ENCODE measurements at places on chromosomes 12 and 14.

- DNase-seq, result no peak
These were observed 17.6 kb upstream of the EPS8 start for GRCh38 chr12:15806826-15807225.

GRCh38 chr14:56482310-56482911 lies 97.2 kb upstream of the TMEM260 start:
- no peak for DNase-seq

DNA sequence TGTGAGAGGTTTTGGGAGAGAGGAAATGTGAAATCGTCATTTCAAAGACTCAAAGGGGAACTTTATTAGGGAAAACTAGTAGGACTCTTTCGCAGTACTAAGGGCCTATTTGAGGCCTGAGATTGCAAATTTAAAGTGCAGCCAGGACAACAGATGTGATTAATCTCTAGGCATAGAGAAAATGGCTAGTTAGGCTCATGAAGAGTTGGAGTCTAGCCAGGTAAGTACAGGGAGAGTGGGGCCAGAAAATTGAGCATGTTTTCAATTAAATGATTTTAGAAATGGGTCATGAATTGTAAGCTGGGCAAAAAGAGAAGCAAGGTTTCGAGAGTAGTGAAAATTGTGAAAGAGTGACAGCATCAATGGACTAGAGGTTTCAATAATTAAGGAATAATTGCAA lies 91.9 kb upstream of the LMNTD1 start:
- DNase-seq, result peak; percentile 57

DNA sequence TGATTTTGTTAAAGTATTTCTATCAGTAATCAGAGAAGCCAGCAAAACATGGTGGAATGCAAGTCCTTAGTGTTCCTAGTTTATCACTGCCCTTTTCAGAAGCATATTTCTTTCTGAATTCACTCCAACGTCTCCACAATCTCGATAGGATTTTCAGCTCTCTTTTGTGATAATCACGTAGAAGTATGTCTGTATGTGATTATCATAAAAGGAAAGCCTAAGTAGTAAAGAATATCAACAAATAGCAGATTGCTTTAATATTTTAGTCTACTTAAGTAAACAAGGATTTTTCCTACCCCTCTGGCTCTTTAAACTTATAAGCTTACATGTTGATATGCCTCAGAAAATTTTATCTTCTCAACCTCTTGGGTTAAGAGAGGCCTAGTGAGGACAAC lies 147.4 kb upstream of the NUDT4 start:
- DNase-seq, result no peak

DNA sequence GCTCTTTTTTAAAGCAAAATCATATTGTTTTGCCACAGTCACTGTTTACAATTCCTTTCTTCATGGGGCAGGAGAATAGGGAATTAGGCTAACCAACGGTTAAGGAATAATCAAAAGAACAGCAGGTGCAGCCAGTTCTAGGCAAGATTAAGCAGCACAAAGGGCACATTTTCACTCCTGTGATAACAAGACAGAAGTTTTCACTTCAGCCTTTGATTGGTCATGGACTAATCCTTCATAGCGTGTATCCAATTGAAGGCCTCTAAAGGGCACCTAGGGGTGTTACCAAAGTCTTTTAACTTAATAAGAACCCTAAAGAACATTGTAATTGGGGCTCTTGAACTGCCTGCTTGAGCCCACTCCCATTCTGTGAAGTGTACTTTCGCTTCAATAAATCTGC lies 206.9 kb upstream of the AMIGO2 start:
- DNase-seq, result no peak

DNA sequence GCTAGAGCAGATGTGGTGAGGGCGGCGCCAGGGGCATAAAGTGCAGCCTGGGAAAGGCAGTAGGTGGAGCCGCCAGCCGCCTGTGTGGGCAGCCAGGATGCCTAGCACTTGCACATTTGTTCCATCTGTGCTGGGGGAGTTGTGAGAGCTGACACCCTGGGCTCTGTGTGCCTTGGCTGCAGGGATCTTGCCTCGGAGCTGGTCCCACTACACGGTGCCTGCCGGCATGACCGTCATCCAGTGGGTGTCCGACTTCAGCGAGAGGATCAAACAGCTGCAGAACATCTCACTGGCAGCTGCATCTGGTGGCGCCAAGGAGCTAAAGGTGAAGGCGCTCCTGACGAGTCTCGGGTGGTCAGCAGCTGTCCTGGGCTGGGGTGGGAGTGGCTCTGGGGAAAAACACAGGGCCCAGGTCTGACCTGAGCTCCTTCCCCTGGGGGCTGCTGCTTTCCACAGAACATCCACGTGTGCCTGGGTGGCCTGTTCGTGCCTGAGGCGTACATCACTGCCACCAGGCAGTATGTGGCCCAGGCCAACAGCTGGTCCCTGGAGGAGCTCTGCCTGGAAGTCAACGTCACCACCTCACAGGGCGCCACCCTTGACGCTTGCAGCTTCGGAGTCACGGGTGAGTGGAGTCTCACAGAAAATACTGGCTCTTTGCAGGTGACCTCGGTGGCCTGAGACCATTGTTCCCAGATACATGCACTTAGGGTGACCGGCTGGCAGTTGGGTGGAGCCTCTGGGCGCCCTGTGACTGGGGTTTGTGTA lies 37.4 kb downstream of the HSP90AA1 start:
- DNase-seq, result no peak

DNA sequence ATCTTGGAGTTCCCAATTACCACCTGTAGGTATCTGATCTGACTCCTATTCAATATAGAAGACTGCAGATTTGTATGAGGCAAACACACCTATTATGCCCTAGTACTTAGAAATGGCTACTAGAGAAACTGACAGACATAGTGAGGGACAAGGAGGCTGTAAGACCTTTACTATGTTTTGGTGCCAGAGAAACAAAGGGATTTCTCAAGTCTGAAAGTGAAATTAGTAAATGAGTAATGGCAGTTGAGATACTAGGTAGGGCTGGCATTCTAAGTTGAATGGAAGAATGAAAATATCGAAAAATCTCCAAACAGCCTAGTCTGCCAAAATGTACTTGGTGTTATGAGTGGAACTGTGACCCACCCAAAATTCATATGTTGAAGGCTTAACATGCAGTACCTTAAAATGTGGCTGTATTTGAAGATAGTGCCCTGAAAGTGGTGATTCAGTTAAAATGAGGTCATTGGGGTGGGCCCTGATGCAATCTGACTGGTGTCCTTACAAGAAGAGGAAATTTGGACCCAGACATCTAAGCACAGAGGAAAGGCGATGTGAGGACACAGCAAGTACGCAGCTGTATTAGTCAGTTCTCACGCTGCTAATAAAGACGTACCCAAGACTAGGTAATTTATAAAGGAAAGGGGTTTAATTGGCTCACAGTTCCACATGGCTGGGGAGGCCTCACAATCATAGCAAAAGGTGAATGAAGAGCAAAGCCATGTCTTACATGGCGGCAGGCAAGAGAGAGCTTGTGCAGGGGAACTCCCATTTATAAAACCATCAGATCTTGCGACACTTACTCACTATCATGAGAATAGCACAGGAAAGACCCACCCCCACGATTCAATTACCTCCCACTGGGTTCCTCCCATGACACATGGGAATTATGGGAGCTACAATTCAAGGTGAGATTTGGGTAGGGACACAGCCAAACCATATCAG lies 127.0 kb downstream of the APAF1 start:
- DNase-seq, result no peak

- DNase-seq, result no peak
These were observed 15.5 kb downstream of the SOAT2 start for GRCh38 chr12:53118751-53119300.

- no peak for DNase-seq
These were observed 4.7 kb downstream of the RPL36AL start for GRCh38 chr14:49615776-49616175.

DNA sequence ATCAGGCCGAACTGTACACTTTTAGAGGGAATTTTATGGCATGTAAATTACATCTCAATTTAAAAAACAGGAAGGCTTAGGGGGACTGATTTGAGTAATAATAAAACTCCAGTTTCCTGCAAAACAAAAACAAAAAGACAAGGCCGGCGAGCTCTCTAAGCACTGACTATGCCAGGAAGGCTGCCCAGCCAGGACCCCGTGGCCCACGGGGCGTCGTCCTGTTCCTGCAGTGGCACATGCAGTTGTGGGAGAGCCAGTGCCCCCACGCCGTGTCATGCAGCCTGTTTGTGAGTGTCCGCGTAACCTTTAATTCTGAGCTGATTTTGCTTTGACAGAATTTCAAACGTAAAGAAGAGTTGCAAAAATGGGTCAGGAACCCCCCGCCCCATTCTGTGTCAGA lies 10.5 kb downstream of the XRCC3 start:
- no peak for DNase-seq

GRCh38 chr12:124388679-124389137 lies 93.8 kb downstream of the RFLNA start:
- DNase-seq, result peak; percentile 59

DNA sequence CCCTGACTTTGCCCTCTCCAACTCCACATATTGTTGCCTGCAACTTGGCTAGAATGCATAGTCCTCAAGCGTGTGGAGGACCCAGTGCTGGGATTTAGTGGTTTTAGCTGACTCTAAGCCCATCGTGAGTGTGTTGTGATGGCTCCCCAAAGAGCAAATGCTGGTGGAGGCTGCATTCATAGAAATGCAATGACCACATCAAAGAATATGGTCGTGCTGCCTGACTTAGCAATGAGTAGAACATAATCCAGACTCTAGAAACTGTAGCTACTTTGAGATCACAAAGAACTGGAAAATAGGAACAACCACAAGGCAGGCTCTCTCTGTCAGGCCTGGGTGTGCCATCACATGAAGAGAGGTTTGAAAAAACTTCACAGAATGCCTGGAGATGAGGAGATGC lies 1.3 kb downstream of the DYRK4 start:
- no peak for DNase-seq

DNA sequence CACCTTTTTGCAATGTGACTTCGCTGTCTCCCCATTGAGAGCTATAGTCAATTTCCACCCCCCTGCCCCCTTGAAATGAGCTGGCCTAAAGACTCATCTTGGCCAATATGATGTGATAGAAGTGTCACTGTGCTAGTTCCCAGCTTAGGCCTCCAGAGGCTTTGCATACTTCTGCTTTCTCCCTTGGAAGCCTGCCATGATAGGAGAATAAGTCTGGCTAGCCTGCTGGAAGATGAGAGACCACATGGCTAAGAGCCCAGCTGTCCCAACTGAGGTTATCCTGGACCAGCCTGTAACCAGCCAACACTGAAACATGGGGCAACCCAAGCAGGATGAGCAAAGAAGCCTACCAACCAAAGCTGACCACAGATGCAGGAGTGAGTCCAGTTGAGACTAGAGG lies 196.9 kb downstream of the GRIN2B start:
- no peak for DNase-seq

GRCh38 chr14:65622703-65623102 lies 210.2 kb downstream of the FUT8 start:
- no peak for DNase-seq

DNA sequence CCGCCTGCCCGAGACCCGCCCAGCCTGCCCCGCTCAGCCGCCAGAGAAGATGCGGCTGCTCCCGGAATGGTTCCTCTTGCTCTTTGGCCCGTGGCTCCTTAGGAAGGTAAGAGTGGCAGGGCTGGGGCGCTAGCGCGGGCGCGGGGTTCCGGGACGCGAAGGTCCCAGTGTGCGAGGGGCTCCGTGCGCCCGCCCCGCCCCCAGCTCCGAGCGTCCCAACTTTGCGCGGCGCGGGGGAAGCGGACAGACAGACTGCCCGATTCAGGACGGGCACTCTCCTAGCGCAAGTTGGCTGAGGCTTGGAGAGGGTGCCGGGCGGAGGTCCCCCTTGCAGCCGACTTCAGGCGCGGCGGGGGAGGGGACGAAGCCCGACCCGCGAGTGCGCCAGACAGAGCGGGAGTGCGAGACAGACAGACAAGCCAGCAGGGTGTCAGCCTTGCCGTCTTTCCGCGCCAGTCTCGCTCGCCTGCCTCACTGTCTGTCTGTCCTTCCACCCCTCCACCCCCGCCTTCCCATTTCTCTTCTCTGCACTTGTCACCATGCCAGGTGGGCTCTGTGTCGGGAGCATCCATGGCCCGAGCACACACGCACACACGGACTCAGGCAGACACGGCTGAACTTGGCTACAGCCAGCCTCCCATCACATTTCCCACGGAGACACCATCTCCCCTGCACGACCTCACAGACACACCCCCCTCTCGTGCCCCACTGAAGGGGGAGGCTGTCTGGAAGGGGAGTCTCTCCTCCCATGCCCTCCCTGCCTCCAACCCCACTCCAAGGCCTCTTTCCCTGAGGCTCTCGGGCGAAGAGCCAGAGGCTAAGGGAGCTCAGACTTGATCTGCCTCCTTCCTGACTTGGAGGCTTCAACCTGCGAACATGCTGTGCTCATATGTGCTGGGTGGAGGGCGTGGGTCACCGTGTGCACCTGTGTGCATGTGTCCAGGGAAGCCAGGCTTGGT lies 606 bp downstream of the NXPH4 start:
- no peak for DNase-seq

GRCh38 chr12:569091-569676 lies 94.1 kb downstream of the NINJ2 start:
- DNase-seq, result no peak

- no peak for DNase-seq
These were observed 400.7 kb downstream of the DAD1 start for GRCh38 chr14:22188318-22188717.

- DNase-seq, result no peak
These were observed 16.4 kb downstream of the EEA1 start for GRCh38 chr12:92912672-92913071.

DNA sequence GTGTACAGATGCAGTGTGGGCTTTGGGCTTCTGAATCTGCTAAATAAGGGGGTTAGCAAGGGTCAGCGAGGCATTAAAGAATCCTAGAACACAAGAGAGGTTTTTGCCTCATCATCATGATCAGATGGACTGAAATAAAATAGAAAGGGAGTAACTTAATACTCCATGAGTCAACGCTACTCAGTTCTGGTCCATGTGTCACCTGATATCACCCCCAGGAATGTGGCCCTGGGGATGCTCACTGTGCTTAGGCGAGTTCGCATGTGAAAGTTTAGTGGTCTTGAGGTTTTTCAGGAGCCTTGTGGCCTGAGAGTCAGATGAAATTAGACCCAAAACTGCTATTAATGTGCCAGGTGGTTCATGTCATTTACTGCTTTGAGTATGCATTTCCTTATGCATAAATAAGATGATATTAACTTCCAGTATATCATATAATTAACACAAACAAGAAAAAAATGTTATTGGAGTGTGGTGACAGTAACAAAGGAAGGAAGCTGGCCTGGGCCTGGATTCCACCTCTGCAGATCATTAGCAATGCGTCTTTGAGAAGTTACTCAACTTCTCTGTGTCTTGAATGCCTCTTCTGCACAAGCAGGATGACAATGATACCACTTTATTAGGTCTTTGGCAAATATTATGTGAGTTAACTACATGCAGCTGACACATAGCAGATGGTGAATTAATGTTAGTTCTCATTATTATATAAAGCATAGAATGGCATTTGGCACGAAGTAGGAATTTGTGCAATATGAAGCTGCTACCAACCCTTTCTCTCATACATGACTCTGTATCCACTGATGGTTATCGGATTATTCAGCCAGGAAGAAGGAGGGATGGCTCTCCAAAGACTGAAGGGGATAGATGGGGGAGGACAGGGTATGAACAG lies 1272.6 kb downstream of the AACS start:
- peak; percentile 8 for DNase-seq

GRCh38 chr12:8667270-8667669 lies 4.6 kb upstream of the MFAP5 start:
- no peak for DNase-seq

All from fibroblast of skin of left quadriceps (primary cell).